Left kidney (tissue), 8 donors: ENCODE measurements at places on chromosomes 2 and 18. TPM values are rescaled to one million over a fixed set of nuclear protein-coding genes. Genes with fewer than 3 reads are reported as not detected.

DQX1 gene
- 0.40 TPM for polyA plus RNA-seq

GRCh38 chr2:819601-820000 lies 131.0 kb upstream of the SNTG2 start:
- DNase-seq = no peak

SERPINB4 gene
- polyA plus RNA-seq = not detected

DNA sequence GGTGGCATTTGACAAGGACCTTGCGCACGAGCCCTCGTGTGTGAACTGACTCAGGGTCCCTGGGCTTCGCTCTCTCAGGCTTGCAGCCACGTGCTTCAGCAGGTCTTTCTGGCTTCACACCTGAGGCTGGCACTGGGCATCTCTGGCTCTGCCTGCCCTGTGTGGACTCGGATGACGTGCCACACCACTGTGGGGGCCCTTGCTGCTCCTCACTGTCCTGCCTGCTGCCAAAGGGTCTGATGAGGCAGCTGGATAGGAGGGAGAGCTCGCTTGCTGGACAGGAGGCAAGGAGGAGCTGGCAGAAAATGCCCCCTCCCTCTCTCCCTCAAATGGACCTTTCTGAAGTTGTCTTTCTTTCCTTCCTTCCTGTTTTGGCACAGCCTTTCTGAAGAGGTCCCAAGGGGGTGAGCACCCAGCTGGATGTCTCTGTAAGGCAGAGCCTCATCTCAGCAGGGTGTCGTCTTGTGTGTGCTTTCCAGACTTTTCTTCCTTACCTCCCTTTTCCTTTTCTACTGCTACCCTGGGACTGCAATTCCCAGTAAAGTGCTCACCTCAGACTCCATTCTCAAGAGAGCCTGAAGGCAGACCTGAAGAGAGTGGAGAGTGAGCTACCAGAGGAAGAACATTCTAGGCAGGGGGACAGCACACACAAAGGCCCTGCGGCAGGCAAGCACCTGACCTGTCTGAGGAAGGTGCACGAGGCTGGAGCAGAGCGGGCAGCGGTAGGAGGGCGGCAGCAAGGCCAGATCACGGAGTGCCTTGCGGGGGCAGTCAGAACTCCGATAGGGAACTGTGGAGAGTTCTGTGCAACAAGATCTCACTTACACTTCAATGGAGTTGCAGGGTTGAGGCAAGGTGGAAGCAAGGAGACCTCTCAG lies 5.3 kb downstream of the PER2 start:
- DNase-seq = no peak

- DNase-seq = no peak
Measured at GRCh38 chr2:187615364-187615763, 61.1 kb upstream of the TFPI start.
